ENCODE measurements at places on chromosomes 1 and 21.

DNA sequence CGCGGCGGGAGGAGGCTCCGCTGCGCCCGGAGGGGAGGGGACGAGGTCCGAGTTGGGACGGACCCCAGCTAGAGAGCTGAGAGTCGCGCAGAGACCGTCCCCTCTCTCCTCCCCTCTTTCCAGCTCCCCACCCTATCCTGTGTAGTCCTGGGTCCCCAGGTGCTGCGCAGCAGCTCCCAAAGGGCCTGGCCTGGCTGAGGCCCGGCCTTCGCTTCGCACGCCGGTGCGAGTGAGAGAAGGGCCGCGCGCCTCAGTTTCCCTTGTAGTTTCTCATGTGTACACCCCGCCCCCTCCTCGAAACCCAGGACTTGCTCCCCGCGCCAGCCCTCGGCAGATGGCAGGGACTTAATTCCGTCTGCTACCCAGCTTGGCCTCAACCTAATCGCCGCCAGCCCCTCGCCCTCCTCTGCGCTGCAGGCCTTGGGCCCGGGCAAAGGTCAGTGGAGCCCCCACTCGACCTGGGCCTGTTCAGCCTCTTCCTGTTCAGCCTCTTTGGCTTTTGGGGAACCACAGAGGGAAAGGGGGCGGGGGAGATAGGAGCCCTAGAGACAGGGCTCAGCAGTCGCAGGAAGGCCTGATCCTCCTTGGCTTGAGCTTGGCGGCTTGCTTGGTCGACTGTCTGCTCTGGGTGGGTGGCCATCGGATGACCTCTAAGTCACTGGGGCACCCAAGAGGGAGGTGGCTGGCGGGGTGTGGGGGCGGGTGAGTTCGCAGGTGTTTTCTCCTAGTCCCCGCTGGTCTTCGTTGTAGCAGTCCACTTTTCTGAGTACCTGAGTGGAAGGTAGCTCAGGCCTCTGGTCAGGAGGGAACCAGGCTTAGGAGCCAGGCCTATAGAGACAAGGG, 1.0 kb downstream of the ZNF687 start:
- peak; percentile 19 for DNase-seq

DNA sequence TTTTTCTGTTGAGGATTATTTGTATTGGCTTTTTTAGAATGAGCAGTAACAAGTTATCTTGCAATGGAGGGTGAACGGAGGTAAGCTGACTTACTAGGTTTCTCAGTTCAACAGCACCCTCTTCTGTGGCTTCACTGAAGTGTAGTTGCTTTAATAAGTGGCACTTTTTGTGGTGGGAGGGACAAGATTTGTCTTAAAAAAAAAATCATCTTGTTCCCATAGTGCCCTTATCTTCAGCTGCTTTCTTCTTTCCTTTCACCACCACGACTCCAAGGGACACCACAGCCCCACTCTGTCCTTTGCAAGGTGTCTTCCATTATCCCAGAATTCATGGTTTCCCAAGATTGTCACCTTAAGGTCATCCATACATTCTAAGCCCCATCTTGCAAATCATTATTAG, 92.9 kb downstream of the PIGK start:
- DNase-seq = no peak

- no peak for DNase-seq
Observed at GRCh38 chr1:178819123-178819522, 51.8 kb downstream of the ANGPTL1 start.

- no peak for DNase-seq
Observed at GRCh38 chr1:8047686-8048445, 21.8 kb upstream of the ERRFI1 start.

GRCh38 chr1:220979371-220979770, 100.1 kb downstream of the HLX start:
- no peak for DNase-seq

DNA sequence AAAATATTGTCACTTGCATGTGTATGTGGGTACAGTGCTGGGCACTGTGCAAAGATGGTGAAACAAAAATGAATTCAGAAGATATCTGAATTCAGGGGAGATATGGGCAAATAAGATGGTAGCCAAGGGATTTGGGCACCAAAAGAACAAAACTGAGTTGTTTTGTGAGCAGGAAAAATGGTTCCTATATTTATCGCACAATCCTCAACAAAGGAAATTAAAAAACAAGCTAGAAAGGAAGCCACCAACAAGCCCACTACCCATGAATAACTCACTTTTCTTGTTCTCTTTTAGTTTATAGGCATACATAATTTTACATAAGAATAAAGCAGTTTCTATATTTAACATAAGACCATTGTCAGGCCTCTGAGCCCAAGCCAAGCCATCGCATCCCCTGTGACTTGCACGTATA, 40.7 kb upstream of the VASH2 start:
- no peak for DNase-seq

- DNase-seq = no peak
Observed at GRCh38 chr1:186873687-186874086, 44.9 kb downstream of the PLA2G4A start.

- DNase-seq = no peak
Observed at GRCh38 chr1:2344744-2345296, 46.5 kb downstream of the MORN1 start.

DNA sequence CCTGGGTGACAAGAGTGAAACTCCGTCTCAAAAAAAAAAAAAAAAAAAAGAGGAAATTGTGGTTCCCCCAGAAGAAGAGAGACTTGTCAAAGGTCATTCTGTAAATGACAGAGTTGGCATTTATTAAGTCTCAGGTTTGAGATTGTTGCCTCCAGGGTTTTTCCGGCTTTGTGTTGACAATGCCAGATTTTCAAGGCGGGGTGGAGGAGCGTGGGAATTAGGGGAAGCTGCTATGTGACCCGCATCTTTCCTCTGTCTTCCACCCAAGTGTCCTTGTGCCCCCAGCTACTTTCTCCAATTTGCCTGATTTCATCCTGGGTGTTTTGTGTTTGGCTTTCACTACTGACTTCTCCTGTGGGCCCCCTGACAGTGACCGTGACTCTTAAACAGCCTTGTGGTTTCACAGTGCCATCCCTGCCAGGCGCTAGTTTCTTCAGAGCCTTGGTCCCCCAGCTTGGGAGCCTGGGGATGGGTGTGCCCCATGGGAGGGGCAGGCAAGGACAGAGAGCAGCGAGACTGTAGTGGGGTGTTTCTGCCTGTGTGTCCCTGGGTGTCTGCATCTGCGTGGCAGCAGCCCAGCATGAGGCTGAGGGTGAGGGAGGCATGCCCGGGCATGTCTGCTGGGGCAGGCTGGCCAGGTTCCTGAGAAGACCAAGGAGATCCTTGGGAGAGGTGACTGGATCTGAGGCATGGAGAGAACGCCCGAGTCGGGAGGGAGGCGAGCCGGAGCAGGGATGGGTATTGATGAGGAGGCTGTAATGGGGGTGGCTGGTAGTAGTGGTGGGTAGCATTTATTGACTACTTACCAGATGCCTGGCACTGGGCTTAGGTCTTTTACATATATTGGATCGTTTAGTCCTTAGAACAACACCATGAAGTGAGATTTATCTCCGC, 46.3 kb downstream of the IER5 start:
- peak; percentile 80 for DNase-seq

DNA sequence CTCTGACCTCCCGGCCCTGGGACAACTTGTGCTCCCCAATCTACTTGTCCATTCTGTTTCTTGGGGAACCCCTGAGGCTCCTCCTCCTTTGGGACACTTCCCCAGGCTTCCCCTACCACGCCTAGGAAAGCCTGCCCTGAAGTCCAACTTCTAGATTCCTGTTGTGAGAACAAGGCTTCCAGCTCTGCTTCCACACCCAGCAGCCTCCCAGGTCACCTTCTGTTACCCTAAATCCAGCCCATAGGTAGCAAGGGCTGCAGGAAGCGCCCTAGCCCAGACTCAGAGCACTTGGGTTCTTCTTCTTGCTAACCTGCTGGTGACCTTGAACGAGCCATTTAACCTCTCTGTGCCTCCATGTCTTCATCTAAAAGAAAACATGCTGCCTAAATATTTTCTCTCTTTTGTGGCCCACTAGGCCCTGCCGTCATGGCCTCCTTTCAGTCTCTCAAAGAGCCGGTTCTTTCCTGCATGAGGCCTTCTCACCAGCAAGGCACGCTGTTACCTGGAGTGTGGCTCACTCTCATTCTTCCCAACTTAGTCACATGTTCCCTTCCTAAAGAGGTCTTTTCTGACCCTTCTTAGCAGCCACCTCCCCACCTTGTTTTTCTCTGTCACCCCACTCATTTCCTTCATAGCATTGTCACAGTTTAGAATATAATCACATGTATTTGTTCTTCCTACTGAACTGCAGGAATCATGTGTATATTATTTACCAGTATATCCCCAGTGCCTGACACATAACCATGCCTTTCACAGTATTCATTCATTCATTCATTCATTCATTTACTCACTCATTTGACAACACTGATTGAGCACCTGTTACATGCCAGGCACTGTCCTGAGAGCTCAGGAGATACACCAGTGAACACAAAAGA, 1.4 kb downstream of the CAPN2 start:
- no peak for DNase-seq

GRCh38 chr21:46397993-46398392, 60.7 kb upstream of the DIP2A start:
- no peak for DNase-seq

- DNase-seq = no peak
Observed at GRCh38 chr1:55427606-55428005, 212.4 kb upstream of the USP24 start.

DNA sequence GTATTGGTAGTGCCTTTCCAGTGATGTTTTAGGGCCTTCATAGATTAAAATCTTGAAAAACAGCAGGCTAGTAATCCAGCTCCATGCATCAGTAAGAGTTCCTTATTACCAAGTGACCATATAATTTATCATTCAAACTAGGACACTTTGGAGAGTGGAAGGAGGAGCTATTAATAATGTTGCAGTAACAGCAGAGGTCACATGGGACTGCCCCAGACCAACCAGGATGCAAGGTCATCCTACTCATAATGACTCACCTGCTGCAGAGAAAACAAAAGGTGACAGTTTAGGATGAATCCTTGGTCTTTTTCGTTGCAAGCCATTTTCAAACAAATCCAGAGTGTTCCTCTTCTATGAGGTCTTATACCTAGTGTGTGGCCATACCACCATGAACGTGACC, 187.4 kb downstream of the NUF2 start:
- no peak for DNase-seq

GRCh38 chr1:151583796-151584195, 28.1 kb upstream of the SNX27 start:
- no peak for DNase-seq

DNA sequence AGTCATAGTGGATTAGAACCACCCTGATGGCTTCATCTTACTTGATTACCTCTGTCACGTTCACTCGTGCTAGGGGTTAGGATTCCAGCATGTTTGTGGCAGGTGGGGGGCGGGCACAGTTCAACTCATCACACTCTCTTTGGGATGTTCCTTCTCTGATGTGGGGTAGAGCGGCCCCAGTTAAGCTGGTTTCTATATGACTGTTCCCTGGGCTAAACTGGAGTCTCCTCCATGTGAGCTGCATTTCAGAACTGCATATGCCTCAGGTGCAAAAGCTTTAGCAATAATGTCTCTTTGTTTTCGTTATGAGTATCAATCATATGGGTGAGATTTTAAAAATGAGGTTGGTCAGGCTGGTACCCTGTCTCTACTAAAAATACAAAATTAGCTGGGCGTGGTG, 393.2 kb downstream of the RPS6KC1 start:
- no peak for DNase-seq

DNA sequence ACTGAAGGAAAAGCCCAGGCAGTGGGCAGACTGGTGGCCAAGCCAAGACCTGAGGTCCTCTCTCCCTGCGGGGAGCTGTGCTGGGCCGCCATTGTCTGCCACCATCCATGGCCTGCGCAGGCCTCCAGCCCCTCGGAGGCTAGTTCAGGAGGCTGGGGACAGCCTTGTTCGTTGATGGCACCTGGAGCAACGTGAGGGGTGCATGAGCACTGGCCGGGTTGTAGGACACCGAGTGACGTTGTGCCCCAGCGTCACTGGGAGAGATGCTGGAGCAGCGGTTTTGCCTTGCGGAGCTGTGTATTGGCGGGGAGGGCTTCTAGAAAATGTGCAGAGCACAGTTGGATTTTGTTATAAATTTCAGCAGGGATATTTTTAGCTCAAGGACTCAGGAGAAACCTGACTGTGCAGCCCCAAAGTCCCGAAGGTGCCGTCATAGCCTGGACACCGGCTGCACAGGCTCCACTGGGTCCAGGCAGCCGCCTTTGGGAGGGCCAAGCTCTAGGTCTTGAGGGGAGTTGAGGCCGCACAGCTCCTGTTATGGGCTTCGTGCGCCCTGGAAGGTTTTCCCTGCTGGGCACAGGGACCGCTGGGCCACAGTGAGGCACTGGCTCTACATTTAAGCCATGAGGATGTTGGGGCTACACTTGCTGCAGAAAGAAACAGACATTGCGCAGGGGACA, 48.2 kb upstream of the ADARB1 start:
- no peak for DNase-seq

DNA sequence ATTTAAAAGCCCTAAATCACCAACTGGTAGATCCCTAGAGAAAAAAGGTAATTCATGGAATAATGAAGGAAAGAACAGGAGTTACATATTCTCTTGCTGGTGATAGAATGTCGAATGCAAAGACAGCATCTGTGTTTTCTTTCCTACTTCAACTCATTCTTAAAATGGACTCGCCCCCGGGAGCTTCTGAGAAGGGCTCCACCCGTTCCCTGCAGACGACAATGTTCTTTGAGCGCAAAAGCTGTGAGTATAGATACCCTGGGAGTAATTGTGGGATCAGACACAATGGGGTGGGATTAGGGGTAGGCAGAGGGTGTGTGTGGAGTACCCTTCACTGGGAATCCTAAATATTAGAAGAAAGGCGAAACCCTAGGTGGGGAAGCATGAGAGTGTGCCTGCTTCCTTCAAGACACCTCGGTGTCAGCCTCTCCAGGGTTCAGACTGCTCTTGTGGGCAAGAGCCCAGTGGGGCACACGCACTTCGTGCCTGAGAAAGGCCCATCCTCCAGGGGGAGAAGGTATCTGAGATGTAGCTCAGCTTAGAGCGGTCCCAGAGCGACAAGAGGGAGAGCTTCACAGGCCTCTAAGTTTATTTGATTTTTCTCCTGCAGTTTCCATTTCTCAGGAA, 123.3 kb upstream of the DPYD start:
- DNase-seq = no peak

DNA sequence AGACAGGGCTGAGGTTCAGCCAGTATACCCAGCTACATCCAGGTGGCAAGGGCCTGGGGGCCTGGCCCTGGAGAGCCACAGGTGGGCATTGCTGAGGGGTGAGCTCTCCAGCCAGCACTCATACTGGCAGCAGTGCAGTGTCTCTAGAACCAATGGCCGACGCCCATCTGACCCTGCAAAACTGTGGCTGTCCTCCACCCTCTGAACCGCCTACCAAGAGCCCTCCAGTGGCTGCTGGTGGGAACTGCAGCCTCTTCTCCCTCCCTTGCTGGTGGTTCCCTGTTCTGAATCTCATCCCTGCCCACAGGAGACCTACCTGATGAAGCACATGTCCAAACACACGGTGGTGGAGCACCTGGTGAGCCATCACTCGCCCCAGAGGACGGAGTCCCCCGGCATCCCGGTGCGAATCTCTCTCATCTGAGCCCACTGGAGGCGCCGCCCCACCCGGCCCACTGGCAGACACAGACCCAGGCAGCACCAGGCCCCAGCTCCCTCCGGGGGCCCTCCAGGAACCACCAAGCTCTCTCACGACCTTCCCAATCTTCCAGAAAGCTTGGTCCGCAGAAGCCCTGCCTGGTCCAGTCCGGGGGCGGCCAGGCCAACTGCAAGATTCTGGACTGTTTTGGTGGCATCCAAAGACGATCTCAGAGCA, 22.1 kb downstream of the A3GALT2 start:
- peak; percentile 55 for DNase-seq

- no peak for DNase-seq
Observed at GRCh38 chr1:245356891-245357585, 202.3 kb downstream of the KIF26B start.

GRCh38 chr1:171911506-171911905, 70.2 kb downstream of the DNM3 start:
- DNase-seq = no peak

GRCh38 chr1:71944006-71944405, 338.3 kb downstream of the NEGR1 start:
- DNase-seq = no peak

Data from stimulated activated naive CD8-positive, alpha-beta T cell treated with anti-CD3 and anti-CD28 coated beads, Interleukin-15, amount 100 ng/mL, for 72 hours (primary cell).